GDM1 (cell line): ENCODE measurements at places on chromosomes 3 and 15.

- no peak for DNase-seq
Observed at GRCh38 chr15:96123028-96123400, 207.5 kb upstream of the NR2F2 start.

GRCh38 chr3:29215948-29216347 lies 64.9 kb upstream of the RBMS3 start:
- no peak for DNase-seq

DNA sequence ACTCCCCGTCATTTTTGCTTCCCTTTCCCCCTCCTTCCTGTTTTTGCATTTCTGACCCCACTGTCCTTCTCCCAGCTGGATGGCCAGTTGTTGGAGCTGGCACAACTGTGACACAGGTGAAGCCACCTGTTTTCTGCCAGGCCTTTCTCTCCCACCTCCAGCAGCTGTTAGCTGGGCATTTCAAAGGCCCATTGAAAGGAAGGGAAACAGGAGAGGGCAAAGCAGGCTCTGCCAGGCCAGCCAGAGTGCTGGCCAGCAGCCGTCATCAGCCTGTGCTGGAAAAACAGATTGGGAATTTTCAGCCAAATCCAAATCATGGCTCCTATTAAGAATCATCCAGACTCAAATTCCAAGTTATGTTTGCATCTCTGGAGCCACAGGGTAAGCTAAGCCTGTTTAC lies 155.2 kb upstream of the C2CD4B start:
- DNase-seq = no peak

- DNase-seq = no peak
Observed at GRCh38 chr15:68012911-68013310, 41.2 kb upstream of the PIAS1 start.

DNA sequence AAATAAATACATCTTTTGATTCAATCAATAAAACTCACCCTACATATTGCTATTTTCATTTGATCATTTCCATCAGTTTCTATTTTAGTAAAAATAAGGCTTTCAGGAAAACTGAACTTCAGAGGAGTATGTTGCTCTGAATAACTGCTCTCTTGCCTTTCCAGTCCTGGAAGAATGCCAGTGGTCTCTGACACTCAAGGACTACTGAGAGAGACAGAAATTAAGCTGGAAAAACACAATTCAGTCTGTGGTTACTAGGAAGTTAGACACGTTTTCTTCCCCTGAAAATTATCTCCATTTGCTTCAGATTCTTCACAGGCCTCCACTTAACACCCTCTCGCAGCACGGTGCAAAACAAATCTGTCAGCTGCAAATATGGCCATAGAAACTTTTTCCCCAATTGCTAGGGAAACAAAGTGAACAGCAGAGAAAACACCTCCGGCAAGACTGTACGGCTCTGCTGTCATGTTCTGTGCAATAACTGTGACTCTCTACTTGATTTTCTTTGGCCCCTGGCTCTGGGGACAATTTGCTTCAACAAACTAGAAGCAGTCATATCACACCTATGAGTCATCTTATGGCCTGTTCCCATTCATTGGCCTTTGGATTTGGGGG lies 353.0 kb downstream of the MAGI1 start:
- DNase-seq = no peak
